DMS79 treated with DMSO at 0.1 percent for 48 hours (cell line): ENCODE measurements at places on chromosomes 2 and 18.

- DNase-seq = no peak
These were observed 52.2 kb downstream of the CUL3 start for GRCh38 chr2:224532931-224533330.

DNA sequence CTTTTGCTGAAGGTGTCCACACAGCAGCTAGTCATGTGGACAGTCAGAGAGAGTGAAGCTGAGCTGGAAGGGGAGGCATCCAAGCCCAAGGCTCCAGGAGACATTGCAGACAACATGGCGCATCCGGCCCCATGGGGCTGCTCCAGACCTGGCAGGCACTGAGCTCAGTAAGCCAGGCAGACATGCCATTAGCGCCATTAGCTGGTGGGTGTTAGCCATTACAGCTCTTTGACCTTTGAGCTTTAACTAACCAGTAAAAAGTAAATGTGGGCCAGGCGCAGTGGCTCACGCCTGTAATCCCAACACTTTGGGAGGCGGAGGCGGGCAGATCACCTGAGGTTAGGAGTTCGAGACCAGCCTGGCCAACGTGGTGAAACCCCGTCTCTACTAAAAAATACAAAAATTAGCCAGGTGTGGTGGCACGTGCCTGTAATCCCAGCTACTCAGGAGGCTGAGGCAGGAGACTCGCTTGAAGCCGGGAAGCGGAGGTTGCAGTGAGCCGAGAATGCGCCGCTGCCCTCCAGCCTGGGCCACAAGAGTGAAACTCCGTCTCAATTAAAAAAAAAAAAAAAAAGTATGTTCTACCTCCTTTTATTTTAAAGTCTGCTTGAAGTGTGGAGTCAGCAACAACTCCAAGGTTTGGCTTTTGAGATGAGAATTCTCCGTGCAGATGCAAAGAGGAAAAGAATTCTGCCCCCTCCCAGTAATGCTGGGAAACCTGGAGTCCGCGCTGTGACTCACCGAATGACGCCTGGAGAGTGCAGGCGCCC, 69.4 kb downstream of the TWSG1 start:
- no peak for DNase-seq

DNA sequence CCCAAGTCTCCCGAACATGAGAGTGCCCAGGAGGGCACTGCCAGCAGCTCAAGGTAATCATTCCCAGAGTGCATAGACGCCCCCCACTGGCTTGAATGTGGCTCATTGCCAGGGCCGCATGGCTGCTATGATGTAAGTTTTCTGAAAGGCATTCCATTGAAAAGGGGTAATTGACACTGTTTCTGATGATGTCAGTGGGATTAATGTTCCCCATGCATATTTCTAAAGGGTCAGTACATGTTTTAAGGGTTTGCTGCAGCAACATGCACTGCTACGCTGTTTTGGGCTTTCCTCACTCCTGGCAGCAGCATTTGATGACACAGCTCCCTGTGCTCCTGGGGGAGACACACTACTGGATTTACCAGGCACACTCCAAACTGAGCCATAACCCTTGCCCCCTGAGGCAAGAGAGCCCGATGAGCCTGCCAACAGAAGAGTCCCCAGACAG, 36.7 kb downstream of the KIAA2012 start:
- no peak for DNase-seq

DNA sequence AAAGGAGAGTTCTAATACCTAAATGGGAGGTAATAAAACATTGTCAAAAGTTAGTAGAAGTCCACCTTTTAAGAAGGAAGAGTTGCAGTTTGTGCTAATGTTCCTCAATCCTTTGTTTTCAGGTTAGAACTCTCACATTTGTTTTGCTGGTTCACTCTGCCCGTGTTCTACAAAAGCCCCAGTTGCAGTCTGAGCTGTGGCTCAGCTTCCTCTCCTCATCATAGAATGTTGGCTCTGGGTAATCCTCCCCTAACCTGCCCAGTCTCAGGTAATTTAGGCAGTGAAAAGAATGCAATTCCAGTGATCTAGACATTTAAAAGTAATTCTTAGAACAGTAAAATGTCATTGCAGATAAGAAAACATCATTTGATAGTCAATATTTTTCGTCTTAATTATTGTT, 1410.4 kb upstream of the ZEB2 start:
- DNase-seq = no peak

- DNase-seq = no peak
These were observed 289.4 kb downstream of the KCNS3 start for GRCh38 chr2:18167871-18168270.

GRCh38 chr2:30321466-30321865, 90.1 kb downstream of the LBH start:
- no peak for DNase-seq

GRCh38 chr2:189960346-189960745, 102.2 kb downstream of the MSTN start:
- no peak for DNase-seq

GRCh38 chr2:127410871-127411652, 7.2 kb upstream of the PROC start:
- DNase-seq = no peak

DNA sequence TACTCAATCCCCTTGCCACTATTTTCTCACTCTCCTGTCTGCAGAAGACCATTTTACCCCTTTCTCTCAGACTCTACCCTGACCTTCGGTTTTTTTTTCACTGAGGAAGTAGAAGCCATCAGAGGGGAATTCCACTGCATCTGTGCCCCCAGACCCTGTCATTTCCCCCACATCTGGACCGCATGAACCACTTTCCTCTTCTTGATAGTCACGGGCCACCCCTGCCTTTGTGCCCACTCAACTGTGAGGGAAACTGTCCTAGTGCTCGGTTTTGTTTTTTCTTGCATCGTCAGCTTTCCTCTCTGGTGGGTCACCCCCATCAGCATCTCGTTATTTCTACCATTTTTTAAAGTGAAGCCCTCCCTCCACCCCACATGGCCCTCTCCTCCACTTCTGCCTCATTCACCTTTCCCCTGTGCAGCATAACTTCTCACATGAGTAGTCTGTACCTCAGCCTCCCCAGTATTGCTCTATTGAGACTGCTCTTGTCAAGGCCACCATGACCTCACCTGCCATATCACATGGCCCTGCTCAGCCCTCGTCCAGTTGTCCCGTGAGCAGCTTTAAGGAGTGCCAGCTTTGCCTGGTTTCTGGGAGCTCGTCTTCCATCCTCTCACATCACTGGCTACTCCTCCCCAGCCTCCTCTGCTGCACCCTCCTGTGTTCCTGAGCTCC, 32.4 kb downstream of the TMEM87B start:
- no peak for DNase-seq

DNA sequence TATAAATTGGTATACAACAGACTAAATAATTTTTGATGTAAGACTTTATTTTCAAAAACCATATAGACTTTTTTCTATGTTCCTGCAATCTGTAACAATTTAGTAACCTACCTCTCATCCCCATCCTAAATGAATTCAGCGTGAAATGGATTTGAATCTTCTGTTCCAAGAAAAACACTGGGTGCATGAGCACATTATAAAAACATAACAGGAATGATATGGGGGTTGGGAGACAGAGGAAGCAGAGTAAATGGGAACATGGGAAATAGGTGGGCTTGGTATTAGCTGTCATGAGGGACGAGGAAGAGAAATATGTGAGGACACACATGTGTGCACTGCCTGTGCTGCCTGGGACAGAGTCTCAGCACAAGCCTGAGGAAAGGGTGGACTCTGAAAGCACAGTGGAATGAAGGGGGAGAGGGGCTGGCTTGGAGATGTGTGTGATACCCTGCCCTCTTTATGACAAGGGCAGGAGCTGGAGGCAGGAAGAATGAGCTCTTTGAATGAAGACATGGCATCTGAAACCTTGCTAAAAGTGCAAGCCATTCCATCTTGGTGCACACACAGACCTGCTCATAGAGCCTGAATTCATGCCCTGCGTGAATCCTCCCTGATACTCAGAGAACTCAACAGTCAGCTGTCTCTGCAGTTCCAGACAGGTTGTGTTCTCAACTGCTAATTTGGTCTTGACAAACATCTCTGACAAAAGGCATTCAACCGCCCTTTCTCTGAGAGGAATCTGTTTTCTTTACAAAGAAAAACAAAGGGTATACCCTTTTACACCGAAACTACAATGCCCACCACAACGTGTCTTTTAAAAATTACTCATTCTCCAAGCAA, 66.6 kb downstream of the EPB41L3 start:
- no peak for DNase-seq

DNA sequence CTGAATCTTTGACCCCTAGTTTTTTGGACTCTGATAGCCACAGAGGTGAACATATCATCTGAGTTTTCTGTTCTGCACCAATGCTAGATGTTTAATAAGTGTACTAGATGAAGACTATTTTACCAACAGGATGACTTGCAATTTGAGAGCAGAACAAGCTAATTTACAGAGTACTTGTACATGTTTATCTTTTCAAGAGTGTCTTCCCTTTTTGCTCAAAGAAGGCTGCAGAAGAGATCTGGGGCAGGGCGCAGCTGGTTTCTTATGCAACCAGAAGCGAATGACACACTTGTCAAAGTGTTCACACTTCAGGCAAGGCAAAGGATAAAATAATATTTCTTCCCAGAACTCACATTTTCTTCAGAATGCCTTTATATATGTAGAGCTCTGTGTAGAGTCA, 86.0 kb downstream of the VWA3B start:
- no peak for DNase-seq

GRCh38 chr2:241035818-241036396, 37.5 kb downstream of the SNED1 start:
- no peak for DNase-seq

GRCh38 chr2:30894498-30895119, 87.4 kb upstream of the CAPN13 start:
- DNase-seq = no peak

DNA sequence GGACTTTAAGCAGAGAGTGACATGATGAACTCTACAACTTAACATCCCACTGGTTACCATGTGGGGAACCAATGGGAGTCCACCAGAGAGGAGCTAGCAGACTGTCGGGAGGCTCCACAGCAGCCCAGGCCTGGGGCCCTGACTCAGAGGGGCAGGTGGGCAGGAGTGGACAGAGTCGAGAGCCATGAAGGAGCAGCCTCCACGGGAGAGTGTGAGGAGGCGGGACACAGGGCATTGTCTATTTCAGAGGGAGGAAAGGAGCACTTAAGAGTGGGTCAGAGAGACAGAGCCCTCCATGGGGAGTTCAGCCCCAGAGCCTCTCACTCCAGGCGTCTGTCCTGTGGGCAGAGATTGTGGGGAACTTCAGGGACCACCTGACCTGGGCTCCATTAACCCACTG, 118.7 kb downstream of the CYP26B1 start:
- no peak for DNase-seq

DNA sequence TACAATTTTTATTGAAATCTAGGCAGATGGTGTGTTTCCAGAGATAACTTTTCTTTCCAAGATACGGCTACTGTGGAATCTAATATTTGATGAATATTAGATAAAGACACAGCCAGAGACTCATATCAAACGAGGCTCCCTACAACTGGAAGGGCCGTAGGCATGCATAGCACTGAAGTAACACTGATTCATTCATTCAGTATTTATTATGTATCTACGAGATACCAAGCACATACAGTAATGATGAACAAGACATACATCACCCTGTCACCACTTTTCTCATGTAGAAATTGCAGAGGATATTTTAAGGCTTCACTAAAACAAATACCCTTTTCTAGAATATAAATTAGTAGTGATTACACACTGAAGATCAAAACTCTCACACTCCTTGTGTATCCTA, 74.5 kb downstream of the KCTD18 start:
- no peak for DNase-seq

DNA sequence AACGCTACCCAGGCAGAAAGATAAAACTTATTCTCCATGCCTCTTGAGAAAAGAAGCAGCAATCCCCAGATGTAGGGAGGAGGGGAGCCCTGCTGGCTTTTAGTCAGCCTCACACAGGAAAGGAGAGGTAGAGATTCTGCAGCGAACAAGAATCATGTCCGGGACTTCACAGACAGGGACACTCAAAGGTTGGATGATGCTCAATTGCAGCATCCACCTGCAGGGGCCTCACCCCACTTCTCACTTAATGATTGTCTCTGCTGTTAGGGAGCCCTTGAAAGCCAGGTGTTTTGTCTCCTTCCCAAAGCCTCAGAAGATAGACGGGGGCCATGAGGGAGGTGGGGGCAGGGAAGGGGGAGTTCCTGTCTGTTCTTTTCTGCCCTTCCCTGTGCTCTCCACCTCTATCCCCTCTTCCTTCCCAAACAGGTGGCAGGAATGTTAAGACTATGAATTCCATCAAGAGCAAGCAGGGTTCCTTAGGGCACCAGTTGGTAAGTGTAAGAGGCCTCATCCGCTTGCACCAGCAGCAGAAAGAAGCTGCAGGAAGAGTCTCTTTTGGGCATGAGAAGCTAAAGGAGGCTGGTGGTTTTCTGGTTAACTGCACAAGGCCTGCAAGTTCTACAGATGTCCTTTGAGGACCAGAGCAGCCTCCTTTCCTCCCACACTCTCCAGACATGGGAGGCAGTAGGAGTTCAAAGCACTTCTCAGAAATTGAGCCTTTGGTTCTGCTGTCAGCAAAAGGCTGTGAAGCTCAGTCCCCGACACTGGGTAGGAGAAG, 154.7 kb upstream of the TNP1 start:
- no peak for DNase-seq

DNA sequence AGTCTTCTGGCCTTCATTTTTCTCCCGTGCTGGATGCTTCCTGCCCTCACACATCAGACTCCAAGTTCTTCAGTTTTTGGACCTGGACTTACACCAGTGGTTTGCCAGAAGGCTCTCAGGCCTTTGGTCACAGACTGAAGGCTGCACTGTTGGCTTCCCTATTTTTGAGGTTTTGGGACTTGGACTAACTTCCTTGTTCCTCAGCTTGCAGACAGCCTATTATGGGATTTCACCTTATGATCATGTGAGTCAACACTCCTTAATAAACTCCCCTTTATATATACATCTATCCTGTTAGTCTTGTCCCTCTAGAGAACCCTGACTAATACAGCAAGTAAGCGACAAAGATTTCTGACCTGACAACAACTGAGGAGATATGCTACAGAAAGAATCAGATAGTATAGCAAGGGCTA, 7.2 kb downstream of the CDC42EP3 start:
- DNase-seq = no peak

- DNase-seq = no peak
These were observed 1280.3 kb upstream of the TMEFF2 start for GRCh38 chr2:193475038-193475437.

DNA sequence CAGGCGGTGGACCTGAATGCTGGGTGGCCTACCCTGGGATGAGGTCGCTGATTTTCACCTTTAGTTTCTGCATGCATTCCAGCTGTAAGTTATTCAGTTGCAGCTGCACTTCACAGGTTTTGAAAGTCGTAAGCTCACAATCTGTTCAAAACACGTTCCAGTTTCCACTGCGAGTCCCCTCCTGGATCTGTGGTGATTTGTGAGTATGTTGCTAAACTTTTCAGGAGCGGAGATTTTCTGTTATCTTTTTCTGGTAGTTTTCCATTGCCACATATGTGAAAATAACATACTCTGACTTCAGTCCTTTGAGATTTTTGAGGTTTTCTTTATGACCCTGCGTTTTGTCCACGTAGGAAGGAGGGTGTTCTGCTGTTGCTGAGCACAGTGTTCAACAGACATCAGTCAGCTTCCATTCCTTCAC, 102.1 kb downstream of the SNTG2 start:
- no peak for DNase-seq

- DNase-seq = no peak
These were observed 46.2 kb upstream of the TRIM43B start for GRCh38 chr2:95530734-95531133.

- no peak for DNase-seq
These were observed 26.7 kb downstream of the COPS9 start for GRCh38 chr2:240109386-240109785.
